ENCODE measurements at places on chromosomes 5 and 9.

- DNase-seq = no peak
Measured at GRCh38 chr5:8981496-8981895, 564.4 kb downstream of the SEMA5A start.

DNA sequence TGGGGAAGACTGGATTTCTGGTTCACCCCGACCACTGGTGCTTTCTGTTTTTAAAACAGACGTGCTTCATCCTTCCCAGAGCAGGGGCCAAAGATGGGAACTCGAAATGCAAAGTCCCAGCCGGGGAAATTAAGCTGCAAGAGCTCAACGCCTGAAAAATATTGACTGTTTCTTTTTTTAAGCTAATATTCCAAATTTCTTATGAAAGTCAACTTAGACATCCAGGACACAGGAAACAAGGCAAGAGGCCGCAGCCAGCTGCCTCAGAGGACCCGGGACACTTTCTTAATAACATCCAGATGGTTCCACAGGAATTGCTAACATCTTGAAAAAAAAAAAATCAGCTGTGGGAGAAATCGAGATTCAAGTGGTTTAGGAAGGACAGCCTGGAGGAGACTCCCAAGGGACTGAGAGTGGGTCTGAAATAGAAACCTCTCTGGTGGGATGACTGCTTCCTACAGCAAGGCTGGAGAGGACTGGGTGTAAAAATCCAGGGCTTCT lies 144.9 kb downstream of the FGF1 start:
- no peak for DNase-seq

DNA sequence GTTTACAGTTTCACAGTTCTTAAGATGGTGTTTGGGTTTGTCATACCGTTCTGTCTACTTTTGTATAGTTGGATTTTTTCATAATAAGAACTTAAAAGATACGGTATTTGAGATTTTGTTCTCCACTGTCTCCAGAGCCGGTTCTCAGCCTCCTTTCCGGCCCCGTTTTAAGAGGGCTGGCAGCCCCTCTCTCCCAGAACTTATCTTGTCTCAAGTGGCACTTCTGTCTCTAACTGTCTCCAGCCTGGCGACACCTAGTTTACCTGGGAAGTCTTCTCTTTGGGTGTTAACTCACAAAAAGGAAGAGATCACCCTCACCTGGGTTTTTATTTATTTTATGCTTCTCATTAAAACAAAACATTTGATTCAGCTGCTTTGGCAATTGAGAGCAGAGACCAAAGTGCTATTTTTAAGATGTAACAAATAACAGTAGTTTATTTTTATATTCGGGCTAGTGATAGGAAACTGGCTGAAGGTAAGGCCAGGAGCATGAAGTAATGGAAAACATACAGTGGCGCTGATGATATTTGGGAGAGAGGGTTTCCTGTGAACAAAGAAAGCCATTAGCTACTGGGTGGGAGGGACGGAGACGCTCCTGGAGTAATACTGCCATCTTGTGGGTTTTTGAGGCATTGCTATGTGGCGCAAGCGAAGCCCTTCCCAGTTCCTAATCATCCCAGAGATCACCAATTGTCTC lies 48.3 kb downstream of the ACER2 start:
- DNase-seq = peak; percentile 56

GRCh38 chr9:108386859-108387384 lies 468.9 kb downstream of the ACTL7B start:
- no peak for DNase-seq

- DNase-seq = no peak
Measured at GRCh38 chr5:68026092-68026885, 189.3 kb upstream of the PIK3R1 start.

- DNase-seq = no peak
Measured at GRCh38 chr9:36551129-36551528, 21.6 kb upstream of the MELK start.

- no peak for DNase-seq
Measured at GRCh38 chr5:150645070-150645700, 4.7 kb downstream of the SYNPO start.

- DNase-seq = peak; percentile 76
Measured at GRCh38 chr9:129237164-129237611, 59.1 kb upstream of the IER5L start.

GRCh38 chr5:60993425-60993824 lies 48.4 kb downstream of the NDUFAF2 start:
- no peak for DNase-seq

GRCh38 chr9:133793471-133793870 lies 55.3 kb upstream of the SARDH start:
- DNase-seq = no peak

- DNase-seq = no peak
Measured at GRCh38 chr9:93810028-93810971, 144.9 kb downstream of the BARX1 start.

GRCh38 chr5:74640954-74641734 lies 616 bp upstream of the ENC1 start:
- DNase-seq = peak; percentile 50

DNA sequence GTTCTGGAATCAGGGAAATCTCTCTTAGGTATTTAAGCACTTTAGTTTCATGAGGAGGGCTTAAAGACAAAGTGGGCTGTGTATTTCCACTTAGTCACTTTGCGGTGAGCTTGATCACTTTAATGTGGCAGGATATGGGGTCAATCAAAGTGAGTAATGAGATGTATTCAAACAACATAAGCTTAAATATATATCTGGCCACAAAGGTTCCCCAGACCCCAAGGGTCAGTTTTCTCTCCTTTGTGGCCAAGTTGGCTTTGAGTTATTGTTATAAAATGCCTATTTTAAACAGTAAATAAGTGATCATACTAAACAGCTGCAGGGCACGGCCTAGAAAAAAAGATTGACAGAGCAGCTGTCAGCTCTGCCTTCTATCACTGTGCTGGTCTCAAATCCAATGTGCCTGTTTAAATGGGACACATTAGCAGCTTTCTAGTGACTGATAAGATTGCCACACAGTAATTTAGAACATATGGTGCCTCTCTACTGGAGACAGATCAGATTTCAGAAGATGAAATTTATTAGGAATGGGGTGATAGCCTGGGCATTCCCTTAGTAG lies 363.9 kb downstream of the AGTPBP1 start:
- no peak for DNase-seq

DNA sequence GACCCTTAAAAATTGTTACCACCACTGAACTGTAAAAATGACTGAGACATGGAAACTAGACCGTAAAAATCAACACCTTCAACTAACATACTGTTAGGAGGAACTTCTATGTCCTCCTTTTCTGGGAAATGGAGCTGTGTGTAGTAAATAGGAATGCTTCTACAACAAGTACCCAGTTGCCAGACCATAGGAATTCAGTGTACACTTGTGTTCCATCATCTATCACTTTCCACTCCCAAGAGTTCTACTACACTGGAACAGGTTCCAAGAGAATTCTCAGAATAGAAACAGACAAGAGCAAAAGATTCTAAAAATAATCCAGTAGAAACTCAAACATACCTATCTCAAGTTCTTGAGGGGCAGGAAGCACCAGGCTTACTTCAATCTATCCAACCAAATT lies 23.6 kb downstream of the UBAP2 start:
- DNase-seq = no peak

- no peak for DNase-seq
Measured at GRCh38 chr5:81268521-81269196, 32.7 kb upstream of the ZCCHC9 start.

DNA sequence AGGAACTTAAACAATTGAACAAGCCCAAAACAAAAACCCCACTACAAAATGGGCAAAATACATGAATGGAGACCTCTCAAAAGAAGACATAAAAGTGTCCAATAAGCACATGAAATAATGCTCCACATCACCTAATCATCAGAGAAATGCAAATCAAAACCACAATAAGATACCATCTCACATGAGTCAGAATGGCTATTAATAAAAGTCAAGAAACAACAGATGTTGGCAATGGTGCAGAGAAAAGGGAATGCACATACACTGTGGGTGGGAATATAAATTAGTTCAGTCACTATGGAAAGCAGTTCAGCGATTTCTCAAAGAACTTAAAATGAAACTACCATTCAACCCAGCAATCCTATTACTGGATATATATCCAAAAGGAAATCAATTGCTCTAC lies 337.4 kb upstream of the GRIA1 start:
- DNase-seq = no peak

DNA sequence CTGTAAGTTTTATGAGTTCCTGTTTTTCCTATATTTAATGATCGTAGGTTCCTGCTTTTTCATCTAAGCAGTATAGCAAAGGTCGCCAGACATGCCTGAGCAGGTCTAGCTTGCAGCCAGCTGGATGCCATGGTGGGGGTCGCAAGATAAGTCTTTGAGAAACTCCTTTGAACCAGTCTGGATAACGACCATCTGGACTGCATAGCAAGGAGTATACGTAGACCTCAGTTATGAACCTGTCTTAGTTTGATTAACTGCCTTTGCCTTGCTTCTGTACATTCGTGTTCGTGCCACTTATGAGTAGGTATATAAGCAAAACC lies 8.4 kb upstream of the SPATA31E1 start:
- DNase-seq = no peak

DNA sequence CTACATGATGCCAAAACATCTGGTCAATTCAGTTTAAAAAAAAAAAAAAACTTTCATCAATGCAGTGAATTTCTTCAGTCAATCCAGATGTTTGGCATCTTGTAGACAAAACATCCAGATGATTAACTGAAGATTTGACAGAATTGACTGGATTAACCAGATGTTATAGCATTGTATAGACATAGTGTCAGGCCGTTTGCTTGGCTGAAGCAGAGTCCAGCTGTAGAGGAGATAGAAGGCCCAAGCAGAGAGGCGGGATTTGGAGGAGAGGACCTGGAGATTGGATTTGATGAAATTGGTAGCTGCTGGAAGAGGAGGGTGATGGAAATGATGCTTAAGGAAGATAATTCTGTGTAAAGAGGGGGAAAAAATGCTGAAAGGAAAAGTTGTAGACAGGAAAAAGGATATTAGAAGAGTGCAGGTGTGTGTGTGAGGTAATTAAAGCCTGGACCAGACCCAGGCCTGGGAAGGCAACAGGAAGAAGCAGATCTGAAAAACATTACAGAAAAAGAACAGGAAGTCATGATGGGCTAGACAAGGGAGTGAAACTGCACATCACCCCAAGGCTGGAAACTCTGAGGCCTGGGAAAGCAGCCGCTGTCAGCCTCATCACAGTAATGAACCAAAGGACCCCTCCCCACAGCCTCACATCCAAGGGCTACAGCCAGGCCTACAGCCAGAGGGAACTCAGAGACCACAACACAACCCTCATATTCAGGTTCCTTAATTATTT lies 258.3 kb downstream of the CWC27 start:
- DNase-seq = no peak

GRCh38 chr9:92762781-92763708 lies 1.6 kb downstream of the BICD2 start:
- no peak for DNase-seq

DNA sequence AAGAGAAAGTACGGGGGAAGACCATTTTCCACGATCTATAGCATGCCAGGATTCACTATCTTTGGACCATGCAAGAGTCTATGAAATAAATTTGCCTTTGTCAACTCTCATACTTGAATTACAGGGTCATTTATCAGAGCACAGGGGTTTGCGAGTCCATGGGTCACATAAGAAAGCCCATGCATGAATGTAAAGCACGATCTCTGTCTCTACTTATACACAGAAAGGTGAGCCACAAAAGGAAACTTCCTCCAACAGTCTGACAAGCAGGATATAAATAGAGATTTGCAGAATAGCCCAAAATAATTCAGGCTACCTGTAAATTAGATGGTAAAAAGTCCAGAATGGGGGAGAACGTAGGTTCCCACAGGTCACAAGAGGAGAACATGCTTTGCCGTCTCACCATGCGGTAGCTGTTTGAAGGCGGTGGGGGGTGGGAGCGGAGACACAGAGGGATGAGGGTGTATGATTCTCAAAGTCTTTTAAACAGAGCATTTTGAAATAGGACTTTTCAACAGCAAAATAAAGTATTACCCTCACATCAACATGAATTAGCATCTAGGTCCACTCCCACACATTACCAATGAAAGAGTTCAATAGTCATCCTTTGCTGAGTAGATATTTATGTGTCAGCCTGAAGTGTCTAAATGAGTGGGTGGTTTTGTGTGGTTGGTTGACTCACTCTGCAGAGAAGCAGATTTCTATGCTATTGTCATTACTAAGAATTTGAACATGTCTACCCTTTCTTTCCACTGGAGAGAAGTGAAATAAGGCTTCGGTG lies 279.7 kb downstream of the EBF1 start:
- DNase-seq = no peak

GRCh38 chr5:146331423-146331822 lies 7.2 kb upstream of the POU4F3 start:
- DNase-seq = no peak

DNA sequence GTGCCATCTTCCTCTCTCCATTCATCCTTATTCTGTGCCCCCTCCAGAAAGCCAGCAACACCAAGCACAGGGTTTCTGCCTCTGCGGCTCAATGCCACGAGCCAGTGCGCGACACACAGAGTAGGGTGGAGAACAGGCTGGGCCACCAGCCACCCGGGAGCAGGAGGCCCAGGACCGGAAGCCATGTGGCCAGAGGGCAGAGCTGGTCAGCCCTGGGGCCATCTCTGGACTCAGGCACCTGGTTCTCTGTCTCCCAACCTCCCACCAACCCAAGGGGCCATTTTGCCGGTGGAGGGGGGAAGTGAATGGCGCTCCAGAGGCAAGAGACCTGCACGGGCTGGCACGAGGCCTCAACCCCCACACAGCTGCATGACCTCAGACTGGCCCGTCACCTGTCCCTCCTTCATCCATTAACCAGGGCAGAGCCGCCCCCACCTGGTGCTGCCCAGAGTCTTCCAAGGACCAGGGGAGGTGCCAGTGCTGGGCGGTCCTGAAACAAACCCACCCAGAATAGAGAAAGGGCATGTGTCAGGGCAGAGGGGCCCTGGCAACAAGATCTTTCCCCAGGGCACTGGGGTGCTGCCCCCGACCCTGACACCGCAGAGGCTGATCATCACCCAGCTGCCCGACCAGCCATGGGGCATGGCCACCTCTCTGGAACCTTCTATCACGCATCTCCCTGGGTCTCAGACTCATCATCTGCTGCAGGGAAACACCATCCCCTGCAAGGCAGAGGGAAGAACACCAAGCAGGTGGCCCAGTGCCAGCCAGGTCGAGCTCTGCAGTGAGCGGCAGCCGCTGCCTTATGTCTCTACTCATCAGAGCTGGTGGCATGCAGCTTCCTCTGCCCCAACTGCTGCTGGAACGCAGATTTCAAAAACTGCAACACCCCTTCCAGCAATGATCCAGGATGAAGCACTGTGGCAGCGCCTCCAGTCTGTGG lies 11.9 kb downstream of the VAV2 start:
- DNase-seq = no peak

DNA sequence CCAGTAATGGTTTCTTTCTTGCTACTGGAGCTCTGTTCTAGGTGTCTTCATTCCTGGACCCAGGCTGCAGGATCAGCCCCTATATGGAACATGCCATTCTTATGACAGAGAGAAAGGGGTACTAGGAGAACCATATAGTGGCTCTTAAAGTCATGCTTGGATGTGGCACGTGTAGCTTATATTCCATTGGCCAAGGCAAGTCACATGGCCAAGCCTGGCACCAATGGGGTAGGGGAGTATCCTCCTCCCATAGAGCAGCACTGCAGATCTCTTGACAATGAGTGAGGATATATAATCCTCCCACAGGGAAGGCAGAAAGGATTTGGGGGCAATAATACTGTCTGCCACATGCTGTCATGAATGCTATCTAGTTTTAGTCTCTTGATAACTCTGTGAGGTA lies 193.3 kb downstream of the PALM2AKAP2 start:
- no peak for DNase-seq
